HuH-7 (cell line): ENCODE measurements at places on chromosomes 2 and 18.
A peak's percentile ranks its signal among the peaks of the same experiment; 100 is the strongest.

GRCh38 chr18:58965291-58966004 is 100.8 kb downstream of the ZNF532 start:
- DNase-seq = no peak

DNA sequence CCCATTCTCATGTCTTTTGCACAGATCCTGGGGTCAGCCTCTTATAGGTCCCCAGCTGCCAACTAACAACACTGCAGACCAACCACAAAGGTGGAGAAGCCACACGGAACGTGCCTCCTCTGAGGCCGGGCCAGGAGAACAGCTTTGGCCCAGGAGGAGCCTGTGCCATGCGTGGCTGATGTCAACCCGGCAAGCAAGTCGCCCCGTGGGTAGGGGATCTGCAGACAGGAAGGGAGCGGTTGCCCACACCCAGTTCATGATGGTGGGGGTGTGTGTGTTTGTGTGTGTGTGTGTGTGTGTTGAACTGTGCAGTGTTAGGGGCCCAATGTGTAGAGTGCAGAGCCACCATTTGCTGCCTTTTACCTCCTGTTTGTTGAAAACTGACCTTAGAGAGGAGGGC is 2.4 kb upstream of the CLEC4F start:
- no peak for DNase-seq

DNA sequence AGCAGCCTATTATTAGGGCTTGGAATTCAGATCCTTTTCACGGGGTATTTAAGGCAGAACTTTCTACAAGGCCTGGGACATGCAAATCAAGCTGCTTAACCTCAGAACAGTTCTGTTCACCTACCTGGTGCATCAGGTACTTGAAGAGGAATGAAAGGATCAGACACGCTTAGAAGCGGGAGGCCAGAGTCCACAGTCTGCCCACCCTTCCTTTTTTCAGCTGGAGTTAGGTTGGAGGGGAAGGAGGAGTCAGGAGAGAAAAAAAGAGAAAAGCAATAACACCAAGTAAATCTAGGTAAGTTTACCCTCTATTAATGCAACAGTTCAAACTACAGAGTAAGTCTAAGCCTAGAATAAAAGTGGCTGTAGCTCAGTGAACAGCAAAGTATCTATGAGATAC is 58.6 kb upstream of the NFU1 start:
- DNase-seq = no peak

GRCh38 chr2:181393472-181393871 is 63.7 kb upstream of the ITGA4 start:
- peak; percentile 11 for DNase-seq
